Kidney (tissue), 22 donors: ENCODE measurements at places on chromosomes 1 and 21.

DNA sequence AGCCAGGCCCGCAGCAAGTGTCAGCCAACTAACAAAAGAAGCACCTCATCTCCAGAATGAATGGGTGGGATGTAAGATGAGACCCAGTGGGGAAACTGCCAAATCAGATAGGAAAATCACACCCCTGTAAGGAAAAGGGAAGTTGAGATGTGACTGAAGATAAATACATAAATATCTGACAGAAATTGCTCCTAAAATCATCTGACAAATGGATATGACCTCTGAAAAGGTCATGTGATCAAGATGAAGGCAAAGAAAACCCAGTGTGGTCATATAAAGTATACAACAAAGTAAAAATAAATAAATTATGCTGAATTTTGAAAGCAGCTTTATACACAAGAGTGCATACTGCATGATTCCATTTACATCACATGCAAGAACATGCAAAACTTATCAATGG lies 12.7 kb downstream of the SIPA1L2 start:
- no peak for DNase-seq

GRCh38 chr1:231013391-231014015 lies 26.6 kb downstream of the FAM89A start:
- no peak for DNase-seq

GRCh38 chr1:235100194-235100772 lies 28.4 kb downstream of the TOMM20 start:
- peak; percentile 38 for DNase-seq

DNA sequence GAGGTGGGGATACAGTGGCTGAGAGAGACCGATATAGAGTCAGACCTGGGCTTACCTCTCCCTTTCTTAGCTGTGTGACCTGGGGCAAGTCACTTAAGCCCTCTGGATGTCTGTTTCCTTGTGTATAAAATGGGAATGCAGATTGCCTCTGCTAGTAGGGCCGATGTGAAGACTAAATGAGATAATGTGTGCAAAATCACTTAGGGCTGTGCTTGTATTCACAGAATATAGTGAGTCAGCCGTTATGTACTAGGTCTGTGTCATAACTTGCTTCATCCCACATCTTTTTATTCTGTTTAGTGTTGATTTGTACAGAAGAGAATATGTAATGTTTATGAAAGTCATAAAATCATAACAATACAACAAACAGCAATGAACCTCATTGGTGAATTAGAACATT lies 56.0 kb downstream of the PTPRU start:
- no peak for DNase-seq

GRCh38 chr1:46637444-46638083 lies 21.0 kb upstream of the MOB3C start:
- no peak for DNase-seq

DNA sequence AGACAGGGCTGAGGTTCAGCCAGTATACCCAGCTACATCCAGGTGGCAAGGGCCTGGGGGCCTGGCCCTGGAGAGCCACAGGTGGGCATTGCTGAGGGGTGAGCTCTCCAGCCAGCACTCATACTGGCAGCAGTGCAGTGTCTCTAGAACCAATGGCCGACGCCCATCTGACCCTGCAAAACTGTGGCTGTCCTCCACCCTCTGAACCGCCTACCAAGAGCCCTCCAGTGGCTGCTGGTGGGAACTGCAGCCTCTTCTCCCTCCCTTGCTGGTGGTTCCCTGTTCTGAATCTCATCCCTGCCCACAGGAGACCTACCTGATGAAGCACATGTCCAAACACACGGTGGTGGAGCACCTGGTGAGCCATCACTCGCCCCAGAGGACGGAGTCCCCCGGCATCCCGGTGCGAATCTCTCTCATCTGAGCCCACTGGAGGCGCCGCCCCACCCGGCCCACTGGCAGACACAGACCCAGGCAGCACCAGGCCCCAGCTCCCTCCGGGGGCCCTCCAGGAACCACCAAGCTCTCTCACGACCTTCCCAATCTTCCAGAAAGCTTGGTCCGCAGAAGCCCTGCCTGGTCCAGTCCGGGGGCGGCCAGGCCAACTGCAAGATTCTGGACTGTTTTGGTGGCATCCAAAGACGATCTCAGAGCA lies 22.1 kb downstream of the A3GALT2 start:
- DNase-seq, result peak; percentile 62

DNA sequence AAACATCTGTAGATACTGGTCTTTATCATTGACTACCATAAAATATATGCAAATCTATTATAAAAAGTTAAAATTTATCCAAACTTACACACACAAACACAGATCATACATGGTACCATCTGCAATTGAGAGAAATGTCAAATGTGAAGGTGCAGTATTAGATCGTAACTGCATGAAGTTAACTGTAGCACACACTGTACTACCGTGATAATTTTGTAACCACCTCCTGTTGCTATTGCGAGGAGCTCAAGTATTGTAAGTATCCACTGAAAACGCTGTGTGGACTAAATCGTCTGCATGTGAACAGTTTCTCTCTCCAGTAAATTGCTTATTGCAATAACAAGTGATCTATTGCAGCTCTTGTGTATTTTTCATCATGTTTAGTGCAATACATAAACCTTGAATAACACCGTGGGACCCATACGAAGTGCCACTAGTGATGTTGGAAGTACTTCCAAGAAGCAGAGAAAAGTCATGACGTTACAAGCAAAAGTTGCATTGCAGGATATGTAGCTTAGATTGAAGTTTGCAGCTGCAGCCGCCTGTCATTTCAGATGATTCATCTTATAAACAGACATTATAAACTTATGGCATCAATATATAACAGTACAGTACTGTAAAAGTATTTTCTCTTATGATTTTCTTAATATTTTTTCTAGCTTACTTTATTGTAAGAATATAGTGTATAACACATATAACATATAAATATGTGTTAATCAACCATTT lies 172.9 kb downstream of the SDCCAG8 start:
- DNase-seq, result no peak

- no peak for DNase-seq
Observed at GRCh38 chr1:245477941-245478340, 323.2 kb downstream of the KIF26B start.

DNA sequence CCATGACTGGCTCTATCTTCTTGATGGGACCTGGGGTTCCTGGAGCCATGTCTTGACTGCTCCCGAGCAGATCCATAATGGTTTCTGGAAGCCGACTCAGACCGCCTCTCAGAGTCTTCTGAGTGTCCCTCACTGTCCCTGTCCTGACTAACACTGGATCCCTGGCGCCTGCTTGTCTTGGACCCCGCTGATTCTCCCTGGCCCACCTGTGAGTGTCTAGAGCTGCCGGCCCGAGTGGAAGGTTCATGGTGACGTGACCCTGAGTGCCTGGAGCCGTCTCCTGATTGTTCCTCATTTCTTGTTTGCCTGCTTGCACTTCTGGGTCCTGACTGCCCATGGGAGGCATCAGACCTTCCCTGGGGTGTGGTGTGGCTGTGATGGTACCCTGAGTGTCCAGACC lies 15.1 kb downstream of the FLG start:
- no peak for DNase-seq

DNA sequence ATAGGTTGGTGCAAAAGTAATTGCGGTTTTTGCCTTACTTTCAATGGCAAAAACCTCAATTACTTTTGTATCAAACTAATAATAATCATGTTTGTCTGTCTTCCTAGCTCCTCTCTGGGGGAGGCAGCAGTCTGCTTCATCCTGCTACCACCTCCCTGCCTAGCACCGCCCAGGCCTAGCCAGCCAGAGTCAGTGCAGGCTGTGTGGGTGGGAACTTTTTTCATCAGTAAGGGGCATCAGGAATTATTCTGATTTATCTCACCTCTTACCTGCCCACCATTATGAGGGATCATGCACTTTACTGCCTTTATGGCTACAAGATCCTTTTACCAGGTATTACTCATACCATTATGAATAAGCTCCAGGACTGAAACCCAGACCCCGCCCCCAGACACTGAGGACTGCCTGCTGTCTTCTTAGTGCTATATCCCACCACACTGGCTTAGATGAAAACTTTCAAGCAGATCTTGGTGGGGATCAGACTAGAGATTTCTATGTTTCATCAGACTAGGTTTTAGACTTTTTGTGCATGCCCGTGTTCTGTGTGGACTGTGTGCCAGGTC lies 116.4 kb downstream of the PBX1 start:
- DNase-seq, result no peak

- no peak for DNase-seq
Observed at GRCh38 chr1:89351597-89352311, 12.1 kb upstream of the GBP6 start.

- DNase-seq, result peak; percentile 79
Observed at GRCh38 chr1:118984086-118984721, 3.9 kb downstream of the TBX15 start.

- no peak for DNase-seq
Observed at GRCh38 chr21:32137931-32138330, 140.9 kb downstream of the MIS18A start.

GRCh38 chr1:186212568-186213224 lies 162.4 kb downstream of the TPR start:
- DNase-seq, result peak; percentile 91

GRCh38 chr1:83857103-83857502 lies 141.8 kb downstream of the TTLL7 start:
- no peak for DNase-seq

GRCh38 chr1:41850029-41850428 lies 68.7 kb downstream of the HIVEP3 start:
- no peak for DNase-seq

DNA sequence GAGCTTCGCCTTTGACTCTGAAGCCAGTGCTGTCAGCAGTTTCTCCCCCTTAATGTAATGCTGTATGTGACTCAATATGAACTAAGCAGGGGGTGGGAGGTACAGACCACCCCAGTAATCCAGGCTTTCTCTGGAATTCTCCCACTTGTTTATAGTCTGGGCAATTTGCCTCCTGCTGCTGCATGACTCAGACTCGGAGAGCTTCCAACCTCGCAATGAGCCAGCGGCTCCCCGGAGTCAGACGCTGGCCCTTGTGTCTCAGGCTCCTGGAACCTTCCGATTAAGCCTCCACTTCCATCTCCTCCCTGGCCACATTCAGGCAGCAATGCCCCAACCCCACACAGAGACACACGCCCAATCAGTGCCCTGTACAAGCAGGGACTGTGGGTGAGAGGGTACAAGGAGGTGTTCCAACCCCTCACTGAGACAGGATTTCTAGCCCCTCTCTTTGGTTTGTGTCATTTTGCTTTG lies 471.7 kb upstream of the VAMP3 start:
- DNase-seq, result no peak
